ENCODE measurements at places on chromosomes 1 and 21.
A peak's percentile ranks its signal among the peaks of the same experiment; 100 is the strongest.

DNA sequence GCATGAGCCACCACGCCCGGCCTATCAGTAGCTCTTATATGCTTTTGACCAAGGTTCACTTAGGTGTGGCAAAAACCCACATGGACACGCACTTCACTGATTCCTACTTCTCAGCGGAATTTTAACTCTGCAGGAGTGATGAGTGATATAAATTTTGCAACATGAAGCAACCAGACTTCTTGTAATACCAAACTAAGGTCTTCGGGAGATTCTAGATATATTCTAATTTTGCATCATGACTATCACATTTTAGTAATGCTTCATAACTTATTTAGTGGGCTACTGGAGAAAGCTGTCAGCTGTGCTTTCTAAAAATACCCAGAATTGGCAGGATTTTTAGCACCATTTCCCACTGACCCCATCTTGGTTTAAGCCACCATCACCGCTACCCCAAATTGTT is 27.8 kb downstream of the RHCE start:
- no peak for DNase-seq

DNA sequence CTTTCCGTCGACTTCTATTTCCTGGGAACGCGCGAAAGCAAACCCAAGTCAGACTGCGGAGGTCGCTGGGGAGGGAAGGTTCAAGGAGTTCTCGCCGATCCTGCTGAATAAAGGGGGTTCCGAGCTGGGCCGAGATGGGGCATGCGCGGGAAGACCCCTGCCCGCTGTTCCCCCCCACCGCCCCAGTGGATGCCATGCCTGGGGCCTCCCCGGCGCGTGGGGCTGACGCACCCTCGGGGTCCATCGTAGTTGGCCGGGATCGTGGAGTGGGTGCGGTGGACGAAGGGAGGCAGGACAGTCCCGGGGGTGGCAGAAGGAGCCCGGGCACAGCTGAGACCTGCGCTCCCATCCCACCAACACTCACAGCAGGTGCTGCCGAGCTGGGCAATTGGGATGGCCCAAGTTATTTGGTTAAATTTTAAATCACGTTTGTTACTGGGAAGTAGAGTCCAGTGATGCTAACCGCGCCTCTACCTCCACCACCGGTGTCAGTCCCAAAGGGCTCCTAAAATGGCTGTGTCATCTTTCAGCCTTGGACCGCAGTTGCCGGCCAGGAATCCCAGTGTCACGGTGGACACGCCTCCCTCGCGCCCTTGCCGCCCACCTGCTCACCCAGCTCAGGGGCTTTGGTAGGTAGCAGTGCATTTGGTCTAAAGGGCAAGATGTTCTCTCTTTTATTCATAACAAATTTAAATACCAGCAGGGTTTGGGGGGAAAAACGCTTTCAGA is 801 bp downstream of the MX1 start:
- DNase-seq, result no peak

DNA sequence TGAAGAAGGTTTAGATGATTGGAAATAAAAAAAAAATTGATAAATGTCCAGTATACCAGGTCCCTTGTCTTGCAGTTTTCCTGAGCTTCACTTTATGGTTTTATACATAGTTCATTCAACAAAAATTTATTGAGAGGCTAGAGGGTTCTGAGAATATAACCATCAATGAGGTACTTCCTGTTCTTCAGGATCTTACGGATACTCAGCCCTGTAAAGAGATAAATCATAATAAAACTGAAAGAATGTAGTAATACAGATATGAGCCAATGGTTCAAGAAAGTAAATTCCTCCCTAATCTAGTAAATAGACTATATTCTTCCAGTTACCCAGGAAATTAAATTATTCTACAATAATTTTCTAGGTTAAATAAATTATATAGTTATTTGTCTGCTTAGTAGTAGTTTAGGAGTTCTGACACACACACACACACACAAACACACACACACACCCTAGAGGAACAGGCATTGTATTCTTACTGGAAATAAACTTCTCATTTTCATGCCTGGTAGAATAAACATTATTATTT is 70.4 kb upstream of the HMCN1 start:
- no peak for DNase-seq

DNA sequence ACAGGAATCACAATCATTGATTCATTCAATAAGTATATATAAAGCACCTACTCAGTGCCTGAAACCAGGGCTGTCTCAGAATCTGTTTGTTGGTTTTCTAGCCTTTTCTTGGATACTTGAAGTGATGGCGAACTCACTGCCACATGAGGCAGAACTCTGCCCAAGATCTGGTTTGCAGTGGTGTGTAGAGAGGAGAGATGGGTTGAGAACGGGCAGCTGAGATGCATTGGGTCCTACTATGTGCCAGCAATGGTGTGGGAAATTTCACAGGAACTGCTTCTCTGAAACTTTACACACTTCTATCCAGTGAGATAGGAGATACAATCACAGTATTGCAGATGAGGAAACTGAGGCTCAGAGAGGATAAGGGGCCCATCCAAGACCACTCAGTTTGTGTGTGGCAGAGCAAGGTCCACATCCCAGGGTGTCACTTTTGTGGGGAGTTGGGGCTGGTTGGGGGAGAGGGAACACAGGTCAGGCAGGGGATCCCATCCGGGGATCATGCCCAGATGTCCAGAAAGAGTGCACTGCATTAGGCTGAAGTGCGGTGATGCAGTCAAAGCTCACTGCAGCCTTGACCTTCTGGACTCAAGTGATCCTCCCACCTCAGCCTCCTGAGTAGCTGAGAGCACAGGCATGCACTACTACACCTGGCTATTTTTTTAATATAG is 83.7 kb upstream of the IFFO2 start:
- DNase-seq, result no peak

- DNase-seq, result no peak
These were observed 147.5 kb downstream of the FOXD2 start for GRCh38 chr1:47585141-47585902.

DNA sequence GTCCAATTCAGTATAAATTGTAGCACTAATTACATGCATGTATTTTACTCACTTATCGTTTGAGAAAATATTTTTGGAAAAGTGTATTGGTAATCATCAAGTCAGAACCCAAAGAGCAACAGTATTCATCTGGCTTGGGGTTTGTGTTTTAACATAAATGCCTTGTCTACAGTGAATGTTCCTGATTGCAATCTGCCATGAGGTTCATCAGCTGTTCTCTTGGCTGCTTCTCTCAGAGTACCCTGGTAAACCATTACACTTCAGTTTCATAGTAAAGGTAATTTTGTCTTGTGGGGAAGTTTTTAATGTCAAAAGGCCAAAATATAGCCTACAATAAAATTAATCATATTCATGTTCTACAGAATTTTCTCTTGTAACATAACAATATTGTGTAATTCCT is 150.3 kb downstream of the IFI44 start:
- no peak for DNase-seq

DNA sequence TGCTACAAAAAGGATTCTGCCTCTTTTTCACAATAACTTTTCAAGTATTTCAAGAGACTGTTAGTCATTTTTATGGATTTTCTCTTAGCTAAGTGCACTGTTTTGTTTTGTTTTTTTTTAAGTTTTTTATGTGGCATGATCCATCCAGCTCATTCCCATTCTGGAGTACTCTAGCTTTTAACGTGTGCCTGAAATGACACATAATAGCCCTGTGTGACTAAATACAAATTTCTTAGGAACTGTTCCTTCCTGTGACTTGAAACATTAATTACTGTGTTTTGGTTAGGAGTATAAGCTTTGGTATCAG is 143.9 kb downstream of the HS2ST1 start:
- DNase-seq, result no peak

GRCh38 chr1:147719029-147719698 is 41.2 kb downstream of the GJA5 start:
- no peak for DNase-seq

DNA sequence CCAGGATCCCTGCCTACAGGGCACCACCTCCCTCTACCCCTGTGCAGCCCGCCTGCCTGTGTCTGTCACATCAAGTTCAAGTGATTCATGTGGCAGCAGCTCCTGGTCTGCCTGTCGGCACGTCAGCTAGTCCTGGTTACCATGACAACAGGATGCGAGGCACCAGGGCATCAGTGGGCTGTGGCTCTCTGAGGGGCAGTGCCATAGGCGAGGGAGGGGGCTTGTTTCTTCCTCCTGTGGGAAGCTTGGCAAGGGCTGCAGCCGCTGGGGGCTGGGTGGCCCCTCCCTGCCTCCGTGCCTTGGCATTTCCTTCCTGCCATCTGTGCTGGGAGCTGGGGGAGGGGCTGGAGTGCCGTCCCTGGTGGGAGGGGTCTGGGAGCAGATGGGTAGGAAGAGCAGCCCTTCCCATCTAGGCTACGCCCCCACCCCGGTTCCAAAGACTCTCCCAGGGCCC is 43.1 kb downstream of the FOXO6 start:
- peak; percentile 67 for DNase-seq

GRCh38 chr1:195965475-195965874 is 642.8 kb downstream of the KCNT2 start:
- DNase-seq, result no peak

GRCh38 chr1:15099441-15100120 is 54.0 kb upstream of the TMEM51 start:
- DNase-seq, result no peak
